T47D (cell line): ENCODE measurements at places on chromosomes 3 and 15.
A peak's percentile ranks its signal among the peaks of the same experiment; 100 is the strongest.

GRCh38 chr15:66862940-66863335, 160.9 kb downstream of the SMAD6 start:
- DNase-seq, result peak; percentile 43

- DNase-seq, result no peak
These were observed 79.5 kb downstream of the KBTBD8 start for GRCh38 chr3:67077656-67078055.

GRCh38 chr15:33145447-33145846, 49.1 kb downstream of the FMN1 start:
- DNase-seq, result no peak

DNA sequence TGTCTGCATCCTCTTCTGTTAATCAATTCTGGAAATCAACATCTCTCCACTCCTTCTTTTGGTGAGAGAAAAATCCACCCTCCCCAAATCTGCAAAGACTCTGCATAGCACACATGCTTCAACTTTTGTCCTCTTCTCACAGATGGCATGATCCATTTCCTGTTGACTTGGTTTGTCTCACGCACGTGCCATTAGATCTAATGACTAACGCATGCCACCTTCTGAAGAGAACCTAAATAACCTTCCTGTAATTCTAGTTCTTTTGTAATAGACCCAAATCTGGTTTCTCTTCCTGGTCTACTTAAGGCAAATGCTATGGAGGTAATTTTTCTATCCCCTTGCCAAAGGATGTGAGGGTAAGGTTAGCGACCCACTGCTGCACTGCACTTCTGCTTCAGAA, 51.0 kb upstream of the ATOSA start:
- no peak for DNase-seq

- peak; percentile 83 for DNase-seq
These were observed 201.6 kb downstream of the EDEM1 start for GRCh38 chr3:5389057-5389456.

DNA sequence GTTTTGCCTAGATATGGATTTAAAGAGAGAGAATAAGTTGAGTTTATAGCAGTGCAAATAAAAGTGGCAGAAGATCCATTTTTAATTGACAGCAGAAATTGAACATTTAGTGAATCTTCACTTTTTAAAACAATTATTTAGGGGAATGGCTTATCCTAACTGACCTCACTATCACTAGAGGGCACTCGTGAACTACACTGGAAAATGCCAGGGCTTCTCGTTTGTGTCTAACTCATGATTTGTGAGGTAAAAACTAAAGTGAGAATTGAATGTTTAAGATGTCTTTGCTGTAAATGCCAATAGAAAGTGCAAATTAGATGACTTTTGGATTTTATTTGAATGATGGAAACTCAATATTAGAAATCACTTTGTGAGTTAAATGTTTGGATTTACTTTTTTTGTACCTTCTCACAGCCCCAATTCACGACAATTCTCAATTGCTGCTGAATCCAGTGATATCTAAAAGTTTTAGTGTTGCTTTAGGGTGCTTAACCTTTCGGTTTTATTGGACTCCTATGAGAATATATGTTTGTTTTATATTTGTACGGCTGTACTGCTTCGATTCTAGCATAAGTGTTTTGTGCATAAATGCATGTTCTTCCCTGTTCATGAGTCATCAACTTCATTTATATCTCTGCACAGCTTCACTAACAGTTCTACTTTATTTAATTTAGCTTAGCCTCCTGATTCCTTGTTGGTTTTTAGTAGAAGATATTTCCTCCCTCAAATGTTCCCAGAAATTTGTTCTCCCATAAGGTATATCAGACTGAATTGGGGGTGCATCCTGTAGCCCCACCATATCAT, 462.1 kb downstream of the MFSD1 start:
- DNase-seq, result peak; percentile 72

DNA sequence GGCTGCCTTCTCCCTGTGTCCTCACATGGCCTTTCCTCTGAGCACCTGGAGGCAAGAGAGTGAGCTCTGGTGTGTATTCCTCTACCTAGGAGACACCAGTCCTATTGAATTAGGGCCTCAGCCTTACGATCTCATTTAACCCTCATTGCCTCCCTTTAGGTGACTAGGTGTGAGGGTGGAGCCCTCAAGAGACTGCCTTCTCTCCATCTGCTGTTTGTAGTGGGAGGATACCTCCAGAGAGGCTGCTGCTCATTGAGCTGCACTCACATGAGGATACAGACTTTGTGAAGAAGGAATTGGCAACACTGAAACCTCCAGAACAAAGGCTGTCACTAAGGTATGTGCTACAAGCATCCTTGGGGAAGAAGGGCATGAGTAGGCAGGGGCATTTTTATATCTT, at the start of gene CCR8:
Gene CCR8 (plus strand): TSS at position 217 of the 400 bp plus-strand sequence. CDS start 2,623 bp downstream, outside the sequence.
- DNase-seq, result no peak

DNA sequence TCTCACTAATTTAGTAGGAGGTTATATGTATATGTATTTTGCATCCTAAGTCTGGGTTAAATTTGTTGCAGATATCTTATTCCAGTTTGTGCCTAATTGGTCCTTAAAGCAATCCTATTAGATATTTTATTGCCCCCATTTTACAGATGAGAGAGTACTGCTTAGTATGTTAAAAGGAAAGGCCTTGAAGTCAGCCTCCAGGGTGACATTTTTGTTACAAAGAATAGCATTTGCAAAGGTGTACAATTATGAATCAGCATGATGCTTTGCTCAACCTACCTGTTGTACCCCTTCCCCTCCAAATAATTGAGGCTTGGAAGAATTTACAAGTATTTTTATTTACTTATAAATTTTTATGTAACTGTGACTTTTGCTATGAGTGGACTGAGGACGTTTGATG, 14.0 kb downstream of the STT3B start:
- DNase-seq, result no peak

DNA sequence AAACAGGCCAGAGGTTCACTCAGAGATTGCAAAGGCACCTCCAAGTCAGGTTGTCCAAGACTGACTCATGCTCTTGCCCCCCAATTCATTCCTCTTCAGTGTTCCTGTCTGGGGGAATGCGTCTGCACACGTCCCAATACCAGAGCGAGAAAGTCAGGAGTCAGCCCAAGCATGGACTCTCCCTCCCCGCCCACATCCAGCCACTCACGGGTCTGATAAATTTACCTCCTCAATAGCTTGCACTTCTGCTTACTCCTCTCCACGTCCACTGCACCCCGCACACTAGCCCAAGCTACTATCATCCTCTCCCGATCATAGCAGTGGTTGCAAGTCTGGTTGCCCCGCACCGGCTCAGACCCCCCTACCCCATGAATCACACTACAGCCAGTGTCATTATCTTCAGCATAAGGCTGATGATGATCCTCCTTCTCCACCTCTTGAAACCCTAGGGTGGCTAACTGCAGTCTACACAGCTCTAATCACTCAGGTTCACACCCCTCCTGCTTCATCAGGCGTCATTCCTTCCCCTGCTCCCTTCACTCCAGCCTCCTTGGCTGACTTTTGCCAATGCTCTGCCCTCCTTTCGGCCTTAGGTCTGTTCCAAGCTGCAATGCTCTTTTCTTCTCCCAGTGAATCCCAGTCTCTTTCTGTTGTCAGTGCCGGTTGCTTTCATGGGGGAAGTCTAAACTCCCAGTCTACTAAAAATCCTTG, 27.6 kb upstream of the MYO1E start:
- DNase-seq, result no peak

DNA sequence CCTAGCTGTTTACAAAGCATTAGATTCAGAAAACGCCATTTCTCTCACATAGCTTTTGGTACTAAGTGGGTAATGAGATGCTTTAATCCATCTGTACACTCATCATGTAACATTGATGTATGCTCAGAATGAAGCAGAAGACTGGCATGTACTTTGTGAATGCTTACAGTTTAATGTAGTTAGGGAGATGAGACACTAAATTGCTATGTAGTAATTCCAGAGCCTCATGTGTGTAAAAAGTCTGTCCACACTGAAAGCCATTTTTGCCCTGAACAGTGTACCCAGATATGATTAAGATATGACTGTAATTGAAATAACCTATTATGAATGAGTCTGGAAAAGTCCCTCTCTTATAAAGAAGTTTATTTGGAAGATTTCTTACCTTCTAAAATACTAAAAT, 66.5 kb downstream of the ARMC8 start:
- DNase-seq, result no peak

GRCh38 chr3:72255791-72256559, 471.0 kb upstream of the PROK2 start:
- peak; percentile 28 for DNase-seq

DNA sequence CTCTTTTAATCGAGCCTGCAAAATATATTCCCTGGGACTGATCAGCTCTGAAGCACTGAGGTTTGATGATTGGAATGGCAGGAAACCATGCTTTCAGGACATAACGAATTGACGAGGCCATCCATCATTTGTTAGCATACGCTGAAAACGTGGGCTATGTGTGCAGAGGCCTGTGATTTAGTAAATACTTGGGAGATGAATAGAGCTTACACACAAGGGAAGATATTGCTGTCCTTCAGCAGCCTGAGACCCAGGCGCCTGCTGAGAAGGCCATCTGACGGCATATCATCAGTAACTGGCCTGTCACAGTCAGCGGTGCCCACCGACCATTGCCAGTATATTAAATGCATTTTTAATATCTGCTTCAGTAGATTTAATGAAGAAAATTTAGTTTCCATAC, 16.2 kb downstream of the CDIN1 start:
- no peak for DNase-seq

- no peak for DNase-seq
These were observed 214.1 kb downstream of the SHQ1 start for GRCh38 chr3:72634128-72634527.

- no peak for DNase-seq
These were observed 706 bp upstream of the RPL35A start for GRCh38 chr3:197949191-197949777.

DNA sequence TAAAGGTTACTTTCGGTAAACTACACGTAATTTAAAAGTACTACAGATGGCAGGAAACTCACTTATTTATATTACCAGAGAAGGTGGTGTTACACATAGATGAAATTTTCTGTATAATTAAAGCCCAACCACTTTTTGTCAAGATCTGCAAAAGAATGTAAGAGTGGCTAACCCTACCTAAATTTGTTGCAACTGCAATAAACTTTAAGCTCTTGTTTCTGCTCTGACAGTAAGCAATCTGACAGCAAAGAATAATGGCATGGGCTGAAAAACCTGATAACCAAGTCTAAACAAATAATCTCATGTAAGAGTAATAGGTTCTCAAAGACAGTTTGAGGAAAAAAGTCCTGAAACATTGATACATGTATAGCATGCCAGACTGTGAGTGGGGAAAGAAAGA, 897.3 kb downstream of the TUSC7 start:
- DNase-seq, result no peak

DNA sequence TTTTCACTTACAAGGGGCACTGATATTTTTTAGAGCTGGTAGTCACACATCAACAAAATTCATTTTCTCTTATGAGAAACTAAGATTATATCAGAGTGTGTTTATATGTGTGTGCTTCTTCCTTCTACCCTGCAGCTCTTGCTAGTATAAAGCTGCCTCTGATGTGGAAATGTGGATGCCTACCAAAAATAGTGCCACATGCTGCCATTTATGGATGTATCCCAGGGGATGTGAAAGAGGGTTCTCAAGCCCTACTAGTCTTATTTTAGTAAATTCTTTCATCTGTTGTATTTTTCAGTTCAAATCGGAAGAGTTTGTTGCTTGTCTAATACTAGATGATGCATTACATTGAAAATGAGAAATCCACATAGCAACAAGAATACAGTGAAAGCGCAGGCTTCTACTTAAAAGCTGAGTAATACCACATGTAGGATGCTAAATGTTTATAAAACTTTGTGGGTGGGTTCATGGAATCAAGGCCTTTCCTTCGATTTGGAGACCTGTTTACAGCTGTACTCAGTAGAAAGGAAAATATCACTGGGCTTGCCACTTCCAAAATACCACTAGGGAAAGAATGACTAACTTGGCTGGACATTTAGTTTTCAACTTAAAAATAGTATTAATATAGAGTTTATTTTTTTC, 399.2 kb downstream of the EPHA3 start:
- DNase-seq, result no peak

GRCh38 chr3:80836395-80836794, 925.0 kb downstream of the GBE1 start:
- DNase-seq, result no peak

GRCh38 chr3:63395960-63396359, 117.9 kb downstream of the SYNPR start:
- DNase-seq, result no peak

GRCh38 chr3:68295457-68295856, 636.9 kb downstream of the TAFA4 start:
- DNase-seq, result no peak

DNA sequence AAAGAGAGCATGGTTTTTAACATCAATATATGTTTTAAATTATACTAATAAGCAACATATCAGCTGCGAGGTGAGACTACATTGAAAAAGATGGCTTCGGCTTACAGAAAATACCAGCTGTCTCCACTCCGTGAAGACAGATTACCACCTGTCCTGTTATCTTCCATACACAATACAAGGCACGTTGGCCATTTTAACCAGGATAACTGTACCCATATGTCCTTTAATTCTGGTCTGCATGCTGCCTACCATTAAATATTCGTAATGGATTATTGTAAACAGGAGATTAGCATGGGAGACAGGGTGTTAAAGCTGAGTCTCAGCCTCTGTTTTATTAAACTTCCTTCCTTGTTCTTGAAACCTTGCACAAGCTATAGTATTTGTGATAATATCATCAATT, 855.5 kb downstream of the ROBO1 start:
- no peak for DNase-seq

GRCh38 chr15:98909968-98910885, 97.4 kb downstream of the PGPEP1L start:
- DNase-seq, result no peak

- no peak for DNase-seq
These were observed 30.5 kb downstream of the GRK7 start for GRCh38 chr3:141793476-141794260.

DNA sequence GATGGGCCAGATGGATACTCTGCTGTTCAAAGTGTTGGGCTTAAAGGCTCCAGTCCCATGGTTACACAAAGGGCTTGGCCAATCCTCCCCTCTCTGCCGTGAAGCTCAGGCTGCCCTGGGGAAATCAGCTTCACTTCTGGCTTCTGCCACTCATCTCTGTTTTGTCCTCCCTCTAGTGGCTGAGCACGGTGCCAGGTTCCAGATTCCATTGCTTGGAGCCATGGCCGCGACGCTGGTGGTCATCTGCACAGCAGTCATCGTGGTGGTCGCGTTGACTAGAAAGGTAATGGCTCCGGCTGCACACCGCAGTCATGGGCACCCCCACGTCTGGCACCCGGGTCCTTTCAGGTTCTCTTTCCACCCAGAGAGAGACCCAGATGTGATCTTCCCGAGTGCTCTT, 5.6 kb downstream of the TIGIT start:
- DNase-seq, result peak; percentile 50

- DNase-seq, result no peak
These were observed 166.9 kb downstream of the TNIK start for GRCh38 chr3:171293142-171293782.

GRCh38 chr3:156264771-156265170, 144.4 kb downstream of the KCNAB1 start:
- no peak for DNase-seq

GRCh38 chr15:52104532-52105004, 8.0 kb downstream of the BCL2L10 start:
- no peak for DNase-seq

GRCh38 chr3:45119824-45120358, 26.3 kb downstream of the CDCP1 start:
- no peak for DNase-seq
